ENCODE measurements at places on chromosomes 4 and X.

- DNase-seq: no peak
Measured at GRCh38 chrX:52923781-52924241, 26.7 kb downstream of the FAM156B start.

- DNase-seq: no peak
Measured at GRCh38 chrX:84721416-84721815, 219.2 kb upstream of the HDX start.

DNA sequence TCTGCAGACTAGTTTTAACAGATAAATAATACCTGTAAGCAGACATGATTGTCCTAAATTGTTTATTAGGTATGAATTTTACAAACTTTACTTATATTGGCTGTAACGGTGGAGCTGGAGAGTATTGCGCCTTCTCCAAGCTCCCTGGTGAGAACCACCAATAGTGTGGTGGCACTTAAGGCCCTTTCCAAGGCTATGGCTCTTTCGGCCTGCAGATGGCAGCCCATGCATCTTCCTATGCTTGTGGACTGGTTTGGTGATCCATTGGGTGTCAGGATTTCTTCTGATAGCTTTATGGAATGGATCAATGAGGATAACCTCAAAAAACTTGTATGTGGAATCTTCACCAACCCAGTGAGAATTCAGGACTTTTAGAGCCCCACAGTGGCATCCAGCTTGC lies 7.8 kb downstream of the LARP1B start:
- no peak for DNase-seq

DNA sequence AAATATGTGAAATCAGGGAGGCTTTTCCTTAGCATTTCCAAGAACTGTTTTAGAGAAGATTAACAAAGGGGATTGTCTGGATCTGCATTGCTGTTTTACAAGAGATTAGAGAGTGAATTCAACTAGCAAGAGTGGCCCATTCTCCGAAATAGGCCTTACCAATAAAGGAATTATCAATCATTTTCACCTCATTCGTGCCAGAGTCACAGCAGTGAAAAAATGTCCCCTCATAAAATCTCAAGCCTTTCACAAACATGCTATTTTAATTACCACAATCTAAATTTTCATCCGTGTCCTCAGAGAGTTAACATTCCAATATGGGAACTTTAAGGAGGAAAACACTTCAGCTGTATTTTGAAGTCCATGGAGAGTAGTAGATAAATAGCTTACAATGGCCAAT lies 979.6 kb downstream of the RPA4 start:
- DNase-seq: no peak

DNA sequence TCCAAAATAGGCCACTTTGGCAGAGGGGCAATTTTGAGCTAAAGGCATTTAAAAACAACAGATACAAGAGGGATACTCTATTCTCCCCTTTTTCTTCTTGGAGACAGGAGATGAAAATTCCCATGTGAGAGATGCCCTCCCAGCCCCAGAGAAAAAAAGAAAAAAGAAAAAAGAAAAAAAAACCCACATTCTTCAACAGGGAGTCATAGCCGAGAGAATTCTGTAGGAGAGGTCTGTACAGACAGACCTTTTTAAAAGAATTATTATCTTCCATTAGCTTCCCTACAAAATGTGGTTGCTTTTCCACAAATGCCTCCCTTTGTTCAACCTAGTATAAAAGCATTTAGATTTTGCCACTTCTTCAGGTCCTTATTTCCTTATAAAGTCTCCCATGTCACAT lies 89.9 kb downstream of the SPCS3 start:
- DNase-seq: no peak

GRCh38 chr4:84582988-84583875 lies at the start of gene CDS1:
Gene CDS1 (plus strand): TSS chr4:84583127. CDS start chr4:84583402, 275 bp downstream.
- DNase-seq: peak; percentile 1
